ENCODE measurements at places on chromosomes 16 and 17. TPM values are rescaled to one million over a fixed set of nuclear protein-coding genes. Genes with fewer than 3 reads are reported as not detected.

GRCh38 chr16:82013139-82013538, 1.9 kb upstream of the SDR42E1 start:
- DNase-seq: no peak

- DNase-seq: no peak
These were observed 259.1 kb downstream of the C16orf95 start for GRCh38 chr16:87057951-87058560.

GRCh38 chr16:31452631-31453106, 6.6 kb upstream of the ARMC5 start:
- no peak for DNase-seq

DNA sequence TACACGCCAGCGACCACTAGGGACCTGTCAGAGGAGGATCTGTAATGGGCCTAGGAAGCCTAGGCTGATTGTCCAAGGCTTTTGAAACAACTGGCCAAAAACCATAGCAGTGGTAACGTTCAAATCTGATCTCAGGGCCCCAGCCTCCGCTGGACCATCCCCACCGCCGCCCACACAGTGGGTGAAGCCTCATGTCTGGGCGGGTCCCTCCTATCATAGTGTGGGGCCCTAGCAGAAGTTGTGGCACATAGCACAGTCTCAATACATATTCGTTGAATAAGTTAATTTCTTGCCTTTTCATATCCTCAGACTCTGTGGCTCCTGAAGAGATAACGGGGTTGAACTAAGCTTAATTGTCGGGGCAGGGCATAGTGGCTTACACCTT, 818 bp downstream of the DPH1 start:
- DNase-seq: no peak

Gene ACSM3
- polyA plus RNA-seq: not detected

Gene CIBAR2
- polyA plus RNA-seq: 2.4 TPM

Gene LITAFD
- not detected for polyA plus RNA-seq

Measured in brain (organoid and tissue), 16 donors.